ENCODE measurements at places on chromosomes 2 and 18.

DNA sequence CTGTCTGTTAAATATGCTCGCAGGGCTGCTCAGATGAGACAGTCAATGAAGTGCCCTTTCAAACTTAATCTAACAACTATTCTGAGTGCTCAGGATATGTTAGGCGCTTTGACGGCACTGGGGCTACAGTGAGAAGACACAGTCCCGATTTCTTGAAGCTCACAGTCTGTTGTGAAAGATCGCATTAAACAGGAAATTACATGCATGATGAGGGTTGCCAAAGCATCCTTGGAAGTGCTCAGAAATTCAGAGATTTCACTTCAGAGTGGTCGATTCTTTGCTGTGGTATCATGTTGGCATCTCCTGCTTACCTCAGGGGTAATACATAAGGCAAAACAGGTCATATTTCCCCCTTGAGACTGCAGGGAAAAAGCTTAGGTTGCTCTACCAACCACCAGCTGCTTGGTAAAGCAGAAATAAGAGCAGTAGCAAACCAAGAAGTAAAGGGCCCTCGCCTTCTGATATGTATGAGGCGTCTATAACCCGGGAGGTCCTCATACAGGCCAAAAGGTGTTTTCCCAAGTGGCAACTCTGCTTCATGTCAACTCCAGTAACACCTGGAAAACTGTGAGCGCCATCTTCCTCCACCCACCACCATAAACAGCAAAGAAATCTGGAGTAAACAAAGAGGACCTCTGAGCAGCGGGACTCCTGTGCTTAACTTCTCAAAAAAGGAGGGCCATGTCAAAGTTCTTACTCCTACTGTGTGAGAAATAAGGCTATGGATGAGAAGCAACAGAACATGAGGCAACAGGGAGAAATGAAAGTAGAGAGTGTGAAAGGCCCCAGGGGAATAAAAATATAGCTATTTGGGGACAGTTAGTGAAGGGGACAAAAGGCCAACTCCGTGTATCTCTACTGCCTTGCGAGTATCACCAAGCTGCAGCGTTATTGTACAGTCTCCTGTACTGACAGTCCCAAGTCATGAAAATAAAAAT is 79.3 kb downstream of the CLHC1 start:
- no peak for DNase-seq

- no peak for DNase-seq
Observed at GRCh38 chr18:9663377-9663776, 44.7 kb upstream of the RAB31 start.

DNA sequence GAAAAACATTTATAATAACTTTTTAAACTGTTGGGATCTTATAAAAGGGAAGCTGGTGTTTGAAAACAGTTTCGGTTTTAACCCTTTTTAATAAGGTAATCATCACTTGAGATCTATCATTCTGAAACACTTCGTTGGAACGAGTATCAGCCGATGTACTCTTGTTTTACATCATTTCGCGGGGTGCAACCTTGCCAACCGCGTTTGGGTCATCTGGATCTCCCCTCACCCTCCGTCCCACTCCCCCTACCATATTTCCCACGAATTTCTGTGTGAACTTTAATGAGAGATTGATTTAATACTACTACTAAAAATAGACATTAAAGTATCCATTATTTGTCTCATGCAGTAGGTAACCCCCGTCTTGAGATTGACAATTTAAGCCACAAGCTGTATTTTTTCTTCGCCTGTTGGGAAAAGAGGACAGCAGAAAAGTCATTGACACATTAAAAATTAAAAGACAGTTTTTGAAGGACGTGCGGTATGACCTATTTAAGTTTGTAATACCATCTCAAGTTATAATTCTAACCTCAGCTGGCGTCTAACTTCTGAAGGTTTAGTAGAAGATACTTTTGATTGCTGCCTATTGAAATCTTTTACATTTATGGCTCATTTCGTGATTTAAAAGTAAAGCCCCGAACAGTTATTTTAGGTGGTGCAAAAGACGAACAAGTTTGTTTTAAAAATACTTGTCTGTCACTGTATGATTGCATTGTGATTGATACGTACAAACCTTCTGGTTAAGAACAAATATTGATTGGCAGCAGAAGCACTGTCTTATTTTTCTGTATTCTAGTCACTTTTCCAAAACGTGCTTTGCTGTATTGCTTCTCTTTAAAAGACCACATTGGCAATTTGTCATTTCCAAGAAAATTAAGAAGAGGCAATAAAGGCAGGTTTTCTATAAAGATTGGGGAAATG is 1.5 kb downstream of the CREB1 start:
- no peak for DNase-seq

DNA sequence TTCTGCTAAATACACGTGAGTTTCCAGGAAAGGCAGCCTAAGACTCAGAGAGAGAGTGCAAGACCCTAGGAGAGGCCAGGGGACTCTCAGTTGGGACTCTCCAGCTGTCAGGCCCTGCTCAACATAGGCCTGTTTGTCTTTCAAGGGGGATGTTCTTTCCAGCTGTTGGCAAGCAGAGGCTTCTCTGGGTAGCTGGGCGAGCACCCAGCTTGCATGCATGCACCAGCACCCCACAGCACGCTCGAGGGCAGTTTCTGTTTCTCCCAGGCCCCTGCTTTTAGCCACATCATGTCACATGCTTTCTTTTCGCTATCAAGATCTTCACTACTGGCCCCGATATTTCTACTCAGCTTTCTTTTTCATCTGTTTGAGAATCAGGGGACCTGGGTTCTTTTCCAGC is 479.3 kb upstream of the HS6ST1 start:
- no peak for DNase-seq

GRCh38 chr2:204268971-204269370 is 276.3 kb upstream of the PARD3B start:
- no peak for DNase-seq

GRCh38 chr2:113230531-113230930 is 48.2 kb downstream of the PAX8 start:
- no peak for DNase-seq

GRCh38 chr2:165874445-165875039 is 79.0 kb downstream of the TTC21B start:
- DNase-seq, result no peak

GRCh38 chr2:98455494-98455976 is 10.9 kb downstream of the INPP4A start:
- peak; percentile 54 for DNase-seq

GRCh38 chr18:61034580-61034979 is 298.6 kb upstream of the CDH20 start:
- no peak for DNase-seq

- no peak for DNase-seq
Observed at GRCh38 chr2:6168485-6168884, 476.3 kb downstream of the SOX11 start.

DNA sequence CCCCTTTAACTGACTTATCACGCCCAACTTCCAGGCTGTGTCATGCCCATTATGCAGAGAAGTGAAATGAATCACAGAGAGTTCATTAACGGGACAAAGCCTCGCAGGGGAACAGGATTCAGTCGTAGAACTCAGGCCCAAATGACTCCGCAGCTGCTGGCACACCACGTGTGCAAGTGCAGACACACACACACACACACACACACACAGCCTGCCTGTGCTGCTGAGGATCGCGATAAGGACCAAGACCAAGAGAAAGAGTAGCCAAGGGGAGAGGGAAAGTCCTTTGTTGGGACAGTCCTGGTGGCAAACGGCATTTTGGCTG is 90.0 kb upstream of the TAF1B start:
- no peak for DNase-seq

DNA sequence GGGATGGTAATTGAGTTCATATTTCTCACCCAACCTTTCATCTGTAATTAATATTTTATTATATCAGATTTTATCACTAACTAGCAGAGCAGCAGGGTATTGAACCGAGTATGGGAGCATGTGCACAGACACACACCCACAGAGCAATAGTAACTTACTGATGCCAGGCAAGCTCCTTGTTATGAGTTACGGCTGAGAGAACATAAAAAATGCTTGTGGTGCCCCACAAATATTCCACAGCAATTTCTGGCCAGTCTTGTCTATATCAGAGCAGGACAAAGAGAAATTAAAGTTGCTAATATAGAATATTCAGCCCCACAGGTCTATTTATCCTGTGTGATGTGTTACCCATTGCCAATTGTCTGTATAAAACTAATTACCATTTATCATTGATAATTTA is 501.8 kb upstream of the RAB12 start:
- DNase-seq, result no peak

DNA sequence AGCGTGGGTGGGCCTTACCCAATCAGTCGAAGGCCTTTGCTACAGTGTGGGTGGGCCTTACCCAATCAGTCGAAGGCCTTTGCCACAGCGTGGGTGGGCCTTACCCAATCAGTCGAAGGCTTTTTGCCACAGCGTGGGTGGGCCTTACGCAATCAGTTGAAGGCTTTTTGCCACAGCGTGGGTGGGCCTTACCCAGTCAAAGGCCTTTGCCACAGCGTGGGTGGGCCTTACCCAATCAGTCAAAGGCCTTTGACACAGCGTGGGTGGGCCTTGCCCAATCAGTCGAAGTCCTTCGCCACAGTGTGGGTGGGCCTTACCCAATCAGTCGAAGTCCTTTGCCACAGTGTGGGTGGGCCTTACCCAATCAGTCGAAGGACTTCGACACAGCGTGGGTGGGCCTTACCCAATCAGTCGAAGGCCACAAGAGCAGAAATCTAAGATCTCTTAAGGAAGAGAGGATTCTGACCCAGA is 16.3 kb upstream of the GAL3ST2 start:
- DNase-seq, result no peak

DNA sequence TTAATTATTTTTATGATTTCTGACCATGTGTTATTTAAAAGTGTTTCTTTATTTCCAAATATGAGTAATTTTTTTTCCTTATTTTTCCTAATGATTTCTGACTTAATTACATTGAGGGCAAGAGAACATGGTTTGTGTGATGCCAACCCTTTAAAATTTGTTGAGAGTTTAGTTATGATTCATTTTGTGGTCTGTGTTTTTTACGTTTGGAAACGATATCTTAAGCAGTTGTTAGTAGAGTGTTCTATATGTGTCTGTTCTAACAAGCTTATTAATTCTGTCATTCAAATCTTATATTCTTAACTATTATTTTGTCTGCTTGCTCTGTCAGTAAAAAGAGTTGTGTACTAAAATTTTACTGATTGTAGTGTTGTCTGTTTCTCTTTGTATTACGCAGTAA is 15.0 kb downstream of the NAB1 start:
- DNase-seq, result no peak

GRCh38 chr2:76721226-76721625 is 801.0 kb downstream of the LRRTM4 start:
- no peak for DNase-seq

DNA sequence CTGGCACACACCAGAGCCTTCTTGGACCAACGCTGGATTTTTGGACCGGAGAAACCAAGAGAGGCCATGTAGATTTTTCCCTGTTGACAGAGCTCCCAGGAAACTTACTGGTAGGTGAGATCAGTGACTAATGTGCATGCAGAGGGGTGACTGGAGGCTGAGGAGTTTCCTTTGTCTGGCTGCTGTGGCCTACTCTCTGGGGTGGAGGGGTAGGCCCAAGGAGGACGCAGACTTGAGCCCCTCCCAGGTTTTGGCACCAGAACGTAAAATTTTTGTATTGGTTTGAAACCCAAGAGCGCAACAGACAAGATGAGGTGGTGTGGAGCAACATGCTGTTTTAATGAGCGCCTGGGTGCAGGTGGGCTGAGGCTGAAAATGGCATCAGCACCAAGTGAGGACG is 59.2 kb downstream of the KYNU start:
- no peak for DNase-seq

- DNase-seq, result no peak
Observed at GRCh38 chr2:44943693-44944101, 2.2 kb downstream of the SIX3 start.

- no peak for DNase-seq
Observed at GRCh38 chr2:211033765-211034164, 477.4 kb downstream of the CPS1 start.

DNA sequence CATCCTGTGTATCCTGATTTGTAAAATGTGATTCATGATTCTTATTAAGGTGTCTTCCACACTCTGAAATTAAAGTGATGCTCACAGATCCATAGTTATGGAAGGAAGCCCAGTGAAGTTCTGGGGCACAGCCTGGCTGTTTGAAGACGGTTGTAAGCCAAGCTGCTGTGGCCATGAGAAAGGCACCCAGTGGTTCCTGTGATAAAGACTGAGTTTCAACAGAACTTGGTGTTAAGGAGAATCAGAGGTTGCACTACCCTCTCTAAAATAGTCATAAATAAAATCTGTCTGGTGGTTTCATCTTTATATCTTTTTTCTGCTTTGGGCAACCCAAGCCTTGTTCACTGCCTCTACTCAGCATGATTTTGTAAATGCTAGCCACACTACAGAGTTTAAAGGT is 32.2 kb upstream of the SPOPL start:
- no peak for DNase-seq

GRCh38 chr2:75632091-75632701 is 14.4 kb upstream of the MRPL19 start:
- no peak for DNase-seq

DNA sequence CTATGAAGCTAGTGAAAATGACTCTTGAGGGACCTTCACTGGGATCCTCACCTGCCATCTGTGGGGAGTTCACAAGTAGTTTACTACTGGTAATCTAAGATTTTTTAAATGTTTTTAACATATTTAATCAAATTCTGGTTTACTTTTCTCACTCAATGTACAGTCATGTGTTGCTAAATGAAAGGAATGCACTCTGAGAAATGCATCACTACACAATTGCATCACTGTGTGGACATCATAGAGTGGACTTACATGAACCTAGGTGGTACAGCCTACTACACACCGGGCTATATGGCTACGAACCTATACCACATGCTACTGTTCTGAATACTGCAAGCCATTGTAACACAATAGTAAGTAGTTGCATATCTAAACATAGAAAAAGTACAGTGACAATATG is 528.0 kb downstream of the BCL11A start:
- DNase-seq, result no peak

GRCh38 chr2:241935314-241935713 is 65.8 kb downstream of the RTP5 start:
- no peak for DNase-seq

DNA sequence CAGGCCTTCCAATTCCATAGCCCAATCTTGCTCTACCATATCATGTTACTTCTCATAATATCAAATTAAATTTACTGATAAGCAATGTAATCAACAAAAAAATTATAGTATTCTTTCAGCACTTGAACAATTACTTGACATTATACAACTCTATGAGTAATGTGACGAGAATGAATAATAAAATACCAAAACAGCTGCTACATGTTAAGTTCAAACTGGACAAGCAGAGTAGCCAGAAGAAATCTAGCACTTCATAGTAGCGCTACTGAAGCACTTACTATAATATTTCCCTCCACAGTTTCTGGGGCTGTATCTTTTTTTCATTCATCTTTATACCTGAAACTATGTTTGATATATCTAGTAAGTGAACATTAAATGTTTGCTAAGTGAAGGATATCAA is 14.9 kb downstream of the PPP3R1 start:
- DNase-seq, result no peak

GRCh38 chr2:150441226-150441625 is 46.2 kb downstream of the RND3 start:
- DNase-seq, result no peak

DNA sequence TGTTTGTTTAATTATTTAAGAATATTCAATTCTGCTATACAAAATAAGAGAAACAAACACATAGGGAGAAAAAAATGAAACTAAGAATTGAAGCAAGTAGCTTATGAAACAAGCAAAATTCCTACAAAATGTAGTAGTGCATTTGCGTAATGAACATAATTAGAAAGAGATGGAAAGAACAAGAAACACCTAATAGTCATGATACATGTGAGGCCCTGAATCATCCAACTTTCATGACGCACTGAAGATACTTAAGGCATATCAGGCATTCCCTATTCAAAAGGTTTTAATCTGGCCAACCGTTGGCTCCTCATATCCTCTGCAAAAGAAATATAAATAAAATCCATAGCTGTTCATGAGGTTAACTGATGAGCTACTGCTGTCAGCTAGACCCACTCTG is 14.5 kb upstream of the NAB1 start:
- DNase-seq, result no peak

Measured in T-helper 2 cell (primary cell).